ENCODE measurements at places on chromosomes 12 and 14.

DNA sequence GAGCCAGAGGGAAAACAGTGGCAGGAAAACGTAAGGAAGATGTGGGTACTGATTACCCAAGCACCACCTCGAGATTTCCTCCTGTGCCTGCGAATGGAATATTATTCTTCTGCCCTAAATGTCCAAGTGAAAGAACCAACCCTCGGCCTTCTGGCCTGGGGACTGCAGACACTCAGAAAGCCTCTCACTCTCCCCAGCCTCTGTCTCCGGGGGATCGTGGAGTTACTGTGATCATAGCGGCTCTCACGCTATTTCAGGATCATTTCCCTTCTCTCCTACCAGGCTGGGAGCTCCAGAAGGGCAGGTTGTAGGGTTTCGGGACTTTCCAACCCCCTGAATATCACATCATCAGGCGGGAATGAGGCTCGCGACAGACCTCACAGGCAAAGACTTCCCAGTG lies 68.9 kb downstream of the KDM2B start:
- no peak for DNase-seq

- DNase-seq, result no peak
These were observed 67.6 kb downstream of the PIWIL1 start for GRCh38 chr12:130405332-130405731.

DNA sequence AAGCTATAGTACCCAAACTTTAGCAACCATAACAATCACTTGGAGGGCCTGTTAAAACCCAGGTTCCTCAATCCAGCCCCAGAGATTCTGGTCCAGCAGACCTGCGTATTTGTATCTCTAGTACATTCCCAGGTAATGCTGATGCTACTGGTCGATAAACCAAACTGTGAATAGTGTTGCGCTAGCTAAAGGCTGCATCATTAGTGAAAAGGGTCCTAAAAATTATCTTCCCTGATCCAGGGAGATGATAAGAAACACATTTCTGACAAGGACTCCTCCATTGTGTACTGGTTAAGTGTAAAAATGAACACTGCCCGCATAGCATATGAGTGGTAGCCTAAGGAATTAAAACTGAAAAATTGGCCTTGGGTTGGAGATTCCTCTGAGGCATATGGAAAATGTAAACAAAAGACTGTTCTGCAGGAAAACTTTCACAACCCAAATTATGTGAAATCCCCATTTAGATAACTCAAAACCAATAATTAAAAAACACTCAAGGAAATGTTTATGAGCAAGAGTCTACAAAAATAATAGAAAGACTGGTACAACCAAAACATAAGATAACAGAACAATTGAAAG lies 322.7 kb downstream of the CEP128 start:
- DNase-seq, result no peak

DNA sequence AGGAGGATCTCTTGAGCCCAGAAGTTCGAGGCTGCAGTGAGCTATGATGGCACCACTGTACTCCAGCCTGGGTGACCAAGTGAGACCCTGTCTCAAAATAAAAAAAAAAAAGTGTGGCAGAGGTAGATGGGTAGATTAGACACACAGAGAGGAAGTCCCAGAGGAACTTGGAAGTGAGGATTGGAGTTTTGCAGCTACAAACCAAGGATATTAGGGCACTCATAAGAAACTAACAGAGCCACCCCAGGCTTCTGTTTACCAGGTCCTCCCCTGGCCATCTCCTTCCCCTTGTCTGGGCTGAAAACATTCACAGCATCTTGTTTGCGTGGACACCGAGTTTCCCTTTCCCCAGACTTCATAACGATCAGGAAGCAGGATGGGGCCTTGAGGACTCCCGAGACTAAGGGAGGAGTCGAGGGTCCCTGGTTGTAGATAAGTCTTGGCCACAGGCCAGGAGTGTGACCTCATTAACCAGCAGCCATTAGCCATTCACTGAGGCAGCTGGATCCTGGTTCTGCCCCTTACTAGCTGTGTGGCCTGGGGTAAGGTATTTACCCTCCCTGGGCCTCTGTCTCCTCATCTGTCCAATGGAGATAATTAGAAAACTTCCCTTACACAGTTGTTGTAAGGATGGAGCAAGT lies 2.1 kb downstream of the MAP1LC3B2 start:
- DNase-seq, result no peak

Measured in stimulated activated CD4-positive, alpha-beta T cell treated with anti-CD3 and anti-CD28 coated beads, Interleukin-1b, Interleukin-23, amount 100 ng/mL, for 1 hour (primary cell).